ENCODE measurements at places on chromosomes 2 and 18.
A peak's percentile ranks its signal among the peaks of the same experiment; 100 is the strongest.

- no peak for DNase-seq
These were observed 171.6 kb downstream of the IKZF2 start for GRCh38 chr2:212979799-212980198.

DNA sequence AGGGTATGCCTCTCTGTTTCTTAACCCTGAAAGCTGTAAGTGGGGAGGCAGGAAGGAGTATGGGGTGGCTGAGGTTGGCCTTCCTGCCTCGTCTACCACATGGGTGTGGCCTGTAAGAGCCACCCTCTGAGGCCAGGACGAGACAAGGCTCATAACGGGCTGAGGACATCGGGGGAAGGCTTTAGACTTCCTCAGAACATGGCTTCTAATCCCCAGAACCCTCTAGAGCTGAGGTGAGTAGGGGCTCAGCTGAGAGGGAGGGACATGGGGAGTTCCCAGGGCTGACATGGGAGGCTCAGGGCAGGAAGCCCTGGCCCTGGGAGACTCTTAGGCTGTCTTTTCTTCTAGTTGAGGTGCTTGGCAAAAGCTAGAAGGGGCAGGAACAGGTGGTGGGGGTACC is 36.7 kb downstream of the EMX1 start:
- no peak for DNase-seq

- DNase-seq = no peak
These were observed 33.1 kb upstream of the STON1 start for GRCh38 chr2:48496849-48497248.

DNA sequence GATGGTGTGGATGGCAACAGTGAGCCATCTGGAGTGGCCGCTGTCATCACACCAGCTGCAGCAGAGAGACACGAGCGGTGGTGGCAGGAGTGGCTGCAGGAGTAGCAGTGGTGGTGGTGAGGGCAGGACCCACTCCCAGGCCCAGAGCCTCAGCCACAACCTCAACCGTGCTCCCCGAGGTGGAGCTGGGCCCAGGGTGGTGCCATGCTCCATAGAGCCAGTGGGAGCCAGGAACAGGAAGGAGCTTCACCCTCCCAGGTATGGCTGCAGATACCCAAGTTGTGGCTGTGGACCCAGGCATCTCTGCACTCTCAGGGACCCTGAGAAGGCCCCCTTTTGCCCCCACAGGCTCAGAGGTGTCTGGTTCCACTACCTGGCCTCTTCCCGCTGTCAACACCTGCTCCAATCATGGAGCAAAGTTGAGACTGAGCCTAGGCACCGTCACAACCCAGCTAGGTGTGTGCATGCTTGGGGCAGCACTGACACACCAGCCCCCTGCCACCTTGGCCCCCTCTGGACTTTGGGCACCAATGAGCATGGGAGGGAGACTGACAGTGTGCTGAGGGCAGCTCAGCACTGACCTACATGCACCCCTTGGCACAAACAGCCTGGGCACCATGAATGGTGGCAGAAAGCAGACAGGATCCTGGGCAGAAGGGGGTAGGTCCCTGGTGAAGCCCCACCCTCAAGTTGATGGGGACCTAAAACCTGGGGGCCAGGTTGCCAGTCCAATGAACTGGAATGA is 188.9 kb downstream of the NDUFA10 start:
- DNase-seq = no peak

- DNase-seq = no peak
These were observed 12.8 kb downstream of the DNAJB2 start for GRCh38 chr2:219291910-219292490.

GRCh38 chr2:240662681-240663080 is 20.0 kb downstream of the AQP12B start:
- DNase-seq = no peak

DNA sequence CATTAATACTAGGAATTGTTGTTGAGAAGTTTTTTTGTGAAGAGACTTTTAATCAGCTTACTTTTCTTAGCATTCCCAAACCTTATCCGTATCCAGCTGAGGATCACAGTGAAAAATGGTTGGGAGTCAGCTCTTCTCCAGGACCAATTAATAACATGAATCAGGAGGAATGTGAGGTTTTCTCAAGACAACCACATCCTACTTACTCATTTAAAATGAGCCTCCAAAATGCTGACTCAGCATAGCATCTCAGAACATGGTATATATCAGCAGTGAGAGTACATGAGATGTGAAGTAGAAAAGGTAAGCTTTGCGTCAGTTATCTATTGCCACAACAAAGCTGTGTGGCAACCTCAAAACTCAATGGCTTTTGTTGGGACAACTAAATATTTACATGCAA is 140.3 kb downstream of the NRP2 start:
- DNase-seq = peak; percentile 51

- no peak for DNase-seq
These were observed 7.6 kb downstream of the DLX1 start for GRCh38 chr2:172092716-172093415.
